ENCODE measurements at places on chromosomes 13 and 19. TPM values are rescaled to one million over a fixed set of nuclear protein-coding genes. Genes with fewer than 3 reads are reported as not detected.

SHANK1 gene
- total RNA-seq = 69.7 TPM

SERPINE3 gene
- not detected for total RNA-seq

SLC35E1 gene
- total RNA-seq = 36.3 TPM

GNG7 gene
- total RNA-seq = 0.30 TPM

ZNF699 gene
- total RNA-seq = 5.5 TPM

CELF5 gene
- 3.7 TPM for total RNA-seq

ELOF1 gene
- 97.9 TPM for total RNA-seq

EID2B gene
- total RNA-seq = 4.2 TPM

NTF4 gene
- total RNA-seq = not detected

ATXN8OS gene
- not detected for total RNA-seq

PCSK4 gene
- 7.2 TPM for total RNA-seq

CAMSAP3 gene
- total RNA-seq = 1.2 TPM

PTPRH gene
- total RNA-seq = 0.55 TPM

F10 gene
- total RNA-seq = not detected

FOXO1 gene
- total RNA-seq = 3.0 TPM

PABPC3 gene
- not detected for total RNA-seq

CFD gene
- 1.1 TPM for total RNA-seq

Data from A673 (cell line).